ENCODE measurements at places on chromosomes 7 and 10.

DNA sequence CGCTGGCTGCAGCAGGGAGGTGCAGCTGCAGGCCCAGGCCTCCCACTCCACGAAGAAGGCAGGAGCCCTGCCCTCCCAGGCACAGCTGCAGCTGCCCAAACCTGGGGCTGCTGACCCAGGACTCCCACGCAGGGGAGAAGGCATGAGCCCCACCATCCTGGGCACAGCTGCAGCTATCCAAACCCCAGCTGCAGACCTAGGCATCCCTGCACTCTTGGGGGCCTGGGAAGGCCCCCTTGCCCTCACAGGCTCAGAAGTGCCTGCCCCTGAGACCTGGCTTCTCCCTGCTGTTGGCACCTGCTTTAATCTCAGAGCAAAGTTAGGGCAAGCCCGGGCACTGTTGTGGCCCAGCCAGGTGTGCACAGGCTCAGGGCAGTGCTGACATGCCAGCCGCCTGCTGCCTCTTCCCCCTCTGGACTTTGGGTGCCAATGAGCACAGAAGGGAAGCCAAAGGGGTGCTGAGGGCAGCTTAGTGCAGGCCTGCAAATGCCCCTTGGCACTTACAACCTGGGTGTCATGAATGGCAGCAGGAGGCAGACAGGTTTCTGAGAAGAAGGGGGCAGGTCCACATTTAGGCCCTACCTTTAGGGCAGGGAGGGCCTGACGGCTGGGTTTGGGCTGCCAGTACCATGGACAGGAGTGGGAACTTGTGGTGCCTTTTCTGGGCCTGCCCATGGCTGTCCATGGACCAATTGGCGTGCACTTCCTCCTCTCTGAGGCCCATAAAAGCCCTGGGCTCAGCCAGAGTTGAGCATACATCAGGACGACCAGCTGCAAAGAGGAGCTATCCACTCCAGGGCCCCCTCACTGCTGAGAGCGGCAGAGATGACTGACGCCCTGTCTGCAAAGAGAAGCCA is 31.1 kb downstream of the CRTAC1 start:
- DNase-seq, result no peak

- peak; percentile 53 for DNase-seq
Observed at GRCh38 chr10:29517352-29517923, 117.3 kb downstream of the SVIL start.

GRCh38 chr7:50761713-50762112 is 21.0 kb downstream of the GRB10 start:
- DNase-seq, result no peak

- no peak for DNase-seq
Observed at GRCh38 chr10:3869036-3869435, 84.0 kb upstream of the KLF6 start.

DNA sequence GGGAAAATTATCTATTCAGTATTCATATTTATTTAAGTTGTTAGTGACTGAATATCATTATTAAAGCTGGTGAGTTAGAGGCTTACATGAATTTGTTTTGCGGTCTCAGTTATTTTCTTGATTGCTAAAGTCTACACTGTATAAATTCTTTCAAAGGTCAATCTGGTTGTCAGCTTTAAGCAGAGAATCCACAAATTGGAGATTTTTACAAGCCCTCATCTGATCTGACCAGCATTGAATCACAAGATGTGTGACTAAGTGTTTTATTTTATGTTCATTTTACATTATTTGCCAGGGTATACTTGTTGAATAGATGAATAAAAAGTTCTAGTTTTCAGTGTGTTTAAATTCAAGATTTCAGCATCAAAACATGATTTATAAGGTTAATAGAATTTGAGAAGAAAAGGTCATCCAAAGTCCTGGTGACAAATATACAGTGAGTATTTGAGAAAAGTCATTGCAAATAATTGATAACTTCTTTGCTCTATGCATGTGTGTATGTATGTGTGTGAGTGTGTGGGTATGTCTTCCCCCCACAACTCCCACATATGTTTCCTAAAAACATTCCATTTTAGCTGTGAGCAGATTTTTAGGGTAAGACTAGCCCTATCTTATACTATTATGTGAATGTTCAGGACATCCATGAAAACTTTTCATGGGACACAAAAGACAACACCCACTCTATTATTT is 4.4 kb downstream of the SEMA3A start:
- no peak for DNase-seq

DNA sequence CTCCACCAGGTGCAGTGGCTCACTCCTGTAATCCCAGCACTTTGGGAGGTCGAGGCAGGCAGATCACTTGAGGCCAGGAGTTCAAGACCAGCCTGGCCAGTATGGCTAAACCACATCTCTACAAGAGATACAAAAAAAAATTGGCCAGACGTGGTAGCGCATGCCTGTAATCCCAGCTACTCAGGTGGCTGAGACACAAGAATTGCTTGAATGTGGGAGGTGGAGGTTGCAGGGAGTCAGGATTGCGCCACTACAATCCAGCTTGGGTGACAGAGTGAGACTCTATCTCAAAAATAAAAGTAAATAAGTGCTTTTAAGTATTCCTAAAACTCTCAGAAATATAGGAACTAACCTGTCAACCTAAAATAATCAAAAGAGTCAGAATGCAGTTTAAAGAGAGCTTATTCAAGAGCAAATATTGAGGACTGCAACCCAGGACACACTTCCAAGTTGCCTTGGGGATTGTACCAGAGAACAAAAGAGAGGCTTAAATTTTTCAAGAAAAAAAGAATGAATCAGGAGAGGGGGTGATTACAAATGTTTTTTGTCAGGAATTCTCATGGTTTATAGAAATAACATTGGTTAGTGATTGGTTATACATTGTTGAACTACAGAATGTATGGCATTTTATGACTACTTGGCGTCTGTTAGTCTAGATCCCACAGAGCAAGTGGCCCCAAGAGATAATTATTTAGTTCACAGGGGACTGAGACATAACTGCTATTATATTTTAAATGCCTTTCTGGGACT is 33.2 kb upstream of the PPP1R9A start:
- DNase-seq, result no peak

GRCh38 chr10:101066146-101066895 is 4.5 kb downstream of the KAZALD1 start:
- peak; percentile 70 for DNase-seq

GRCh38 chr7:79459381-79459780 is 5.9 kb upstream of the MAGI2 start:
- no peak for DNase-seq

DNA sequence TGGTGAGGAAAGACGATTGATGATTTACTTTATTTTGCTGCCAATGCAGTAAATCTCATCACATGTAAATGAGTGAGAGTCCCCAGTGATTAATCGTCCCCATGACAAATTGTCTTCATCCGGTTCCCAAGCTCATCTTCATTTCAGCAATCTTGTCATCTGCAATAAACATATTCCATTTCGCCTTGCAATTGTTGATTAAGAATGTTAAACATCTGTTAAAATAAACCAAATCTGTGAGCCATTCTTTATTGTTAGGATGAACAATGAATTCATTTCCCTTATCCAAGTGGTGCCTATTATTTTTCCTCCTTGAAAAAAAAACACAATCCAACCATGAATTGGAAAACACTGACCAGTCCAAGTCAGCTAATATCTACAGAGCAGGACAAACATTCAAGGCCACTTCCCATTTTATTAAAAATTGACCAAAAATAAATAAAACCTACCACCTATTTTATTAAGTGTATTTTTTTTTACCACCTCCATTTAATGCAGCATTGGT is 36.5 kb downstream of the NPS start:
- no peak for DNase-seq

- DNase-seq, result no peak
Observed at GRCh38 chr10:96986200-96986856, 154.2 kb downstream of the LCOR start.

GRCh38 chr7:141264511-141264910 is 190.6 kb downstream of the TMEM178B start:
- DNase-seq, result no peak

DNA sequence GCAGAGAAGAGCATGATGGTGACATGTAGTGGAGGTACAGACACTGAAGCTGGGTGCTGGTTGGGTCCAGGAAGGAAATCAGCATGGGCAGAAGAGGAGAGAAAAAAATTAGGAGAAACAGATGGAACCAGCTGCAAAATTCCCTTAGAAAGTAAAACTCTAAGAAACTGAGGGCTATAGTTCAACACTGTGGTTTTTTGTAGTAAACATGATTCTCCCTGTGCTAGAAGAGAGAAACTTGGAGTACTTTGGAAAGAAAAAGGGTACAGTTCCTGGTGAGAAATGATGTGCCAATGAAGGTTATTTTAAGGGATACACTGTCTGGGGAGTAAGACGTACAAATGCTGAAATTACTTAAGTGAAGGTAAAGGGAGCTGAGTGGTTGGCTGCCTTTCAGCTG is 181.5 kb upstream of the HPS1 start:
- no peak for DNase-seq

DNA sequence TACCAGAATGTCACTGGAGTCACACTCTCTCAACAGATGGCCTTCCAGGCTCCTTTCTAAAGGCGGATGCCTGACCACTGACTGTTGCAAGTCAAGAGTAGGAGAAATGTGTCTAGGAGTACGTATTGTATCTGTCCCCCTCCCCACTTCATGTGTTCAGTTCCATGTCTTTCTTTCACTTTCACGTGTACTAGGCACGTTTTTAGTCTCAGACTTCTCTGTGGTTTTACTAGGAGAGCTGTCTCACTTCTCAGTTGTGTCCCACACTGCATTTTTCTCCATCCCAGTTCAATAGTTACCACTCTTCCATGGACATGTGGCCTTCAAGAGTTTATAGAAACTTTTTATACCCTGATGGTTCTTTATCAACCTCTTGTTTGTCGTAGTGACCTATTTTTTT is 893.0 kb downstream of the NRG3 start:
- DNase-seq, result no peak

- peak; percentile 51 for DNase-seq
Observed at GRCh38 chr7:636396-636795, 90.1 kb upstream of the DNAAF5 start.

DNA sequence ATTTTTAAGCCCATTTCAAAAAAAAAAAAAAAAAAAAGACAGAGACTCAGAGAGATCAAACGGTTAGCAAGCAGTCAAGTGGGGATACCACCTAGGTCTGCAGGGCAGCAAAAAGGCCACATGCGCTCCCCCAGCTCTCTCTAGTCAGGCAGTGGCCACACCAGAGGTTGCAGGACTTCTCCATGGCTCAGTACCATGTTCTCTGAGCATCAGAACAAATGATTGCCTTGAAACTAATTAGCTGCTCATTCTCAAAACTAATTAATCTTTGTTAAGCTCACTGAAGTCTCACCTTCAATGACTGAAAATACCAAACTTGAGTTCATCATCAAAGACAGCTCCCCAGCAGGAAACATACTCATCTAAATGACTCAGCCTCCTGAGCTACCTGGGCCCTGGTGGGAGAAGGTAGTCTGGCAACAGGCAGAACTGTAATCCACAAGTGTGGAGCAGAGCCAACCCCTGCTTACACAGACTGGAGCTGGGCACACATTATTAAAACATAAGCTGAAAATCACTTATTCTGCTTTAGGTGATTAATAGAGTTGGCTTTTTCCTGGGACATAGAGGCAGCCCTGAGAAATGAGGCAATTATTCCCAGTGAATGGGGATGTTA is 319.6 kb downstream of the GRID1 start:
- no peak for DNase-seq

DNA sequence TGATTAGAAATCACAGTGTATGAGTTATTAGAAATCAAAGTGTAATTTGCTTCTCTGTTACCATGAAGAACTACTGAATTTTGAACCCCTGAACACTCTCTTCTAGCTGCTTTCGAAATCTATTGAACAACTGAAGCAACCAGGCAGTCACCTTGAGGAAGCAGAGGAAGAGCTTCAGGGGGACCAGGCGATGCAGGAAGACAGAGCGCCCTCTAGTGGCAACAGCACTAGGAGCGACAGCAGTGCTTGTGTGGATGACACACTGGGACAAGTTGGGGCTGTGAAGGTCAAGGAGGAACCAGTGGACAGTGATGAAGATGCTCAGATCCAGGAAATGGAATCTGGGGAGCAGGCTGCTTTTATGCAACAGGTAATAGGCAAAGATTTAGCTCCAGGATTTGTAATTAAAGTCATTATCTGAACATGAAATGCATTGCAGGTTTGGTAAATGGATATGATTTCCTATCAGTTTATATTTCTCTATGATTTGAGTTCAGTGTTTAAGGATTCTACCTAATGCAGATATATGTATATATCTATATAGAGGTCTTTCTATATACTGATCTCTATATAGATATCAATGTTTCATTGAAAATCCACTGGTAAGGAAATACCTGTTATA is 170.7 kb downstream of the HDAC9 start:
- DNase-seq, result peak; percentile 84

DNA sequence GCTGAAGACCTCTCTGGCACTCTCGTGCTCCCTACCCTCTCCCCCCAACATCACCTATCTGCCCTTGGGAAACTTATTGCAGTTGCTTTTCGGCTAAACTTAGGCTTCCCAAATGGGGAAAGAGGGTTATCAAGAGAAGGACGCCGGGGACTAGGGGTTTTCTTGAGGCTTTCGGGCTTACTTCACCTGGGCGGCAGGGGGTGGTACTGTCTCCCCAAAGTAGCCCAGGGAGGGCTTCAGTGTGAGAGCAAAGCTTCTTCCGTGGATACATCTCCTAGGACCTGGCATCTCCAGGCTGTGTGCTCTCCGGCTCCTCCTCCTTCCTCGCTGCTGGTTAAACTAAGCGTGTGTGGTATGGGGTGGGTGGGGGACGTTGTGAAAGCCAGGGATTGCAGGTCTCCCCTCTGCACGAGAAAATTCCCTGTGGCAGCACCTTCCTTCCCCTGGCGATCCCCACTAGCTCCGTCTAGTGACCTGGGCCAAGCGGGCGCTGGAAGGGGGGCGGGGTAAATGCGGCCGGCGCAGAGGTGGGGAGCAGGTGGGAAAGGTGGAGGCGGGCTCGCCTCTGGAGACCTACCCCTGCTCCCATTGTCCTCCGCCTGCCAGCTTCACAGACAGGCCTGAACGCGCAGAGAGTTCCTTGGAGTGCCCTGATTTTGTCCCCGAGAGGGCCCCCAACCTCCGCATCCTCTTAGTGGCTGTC is 1.1 kb downstream of the PLXDC2 start:
- DNase-seq, result peak; percentile 28

DNA sequence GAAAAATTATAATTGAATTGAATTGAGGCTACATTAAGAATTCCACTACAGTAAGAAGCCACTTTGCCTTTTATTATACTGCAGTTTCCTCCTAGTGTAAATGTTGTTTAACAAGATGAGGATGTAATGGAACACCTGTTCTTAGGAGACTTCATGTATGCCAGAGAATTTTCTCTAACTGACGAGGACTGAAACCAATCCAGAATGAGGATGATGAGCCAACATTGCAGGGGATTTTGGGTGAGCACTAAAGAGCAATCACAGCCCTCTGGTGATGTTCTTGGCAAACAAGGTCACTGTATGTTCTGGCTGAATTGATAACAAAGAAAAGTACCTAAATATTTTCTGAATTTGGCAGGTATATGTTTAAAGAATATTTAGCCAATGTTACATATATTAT is 60.9 kb downstream of the RELN start:
- DNase-seq, result no peak
